ENCODE measurements at places on chromosomes 4 and X.

DNA sequence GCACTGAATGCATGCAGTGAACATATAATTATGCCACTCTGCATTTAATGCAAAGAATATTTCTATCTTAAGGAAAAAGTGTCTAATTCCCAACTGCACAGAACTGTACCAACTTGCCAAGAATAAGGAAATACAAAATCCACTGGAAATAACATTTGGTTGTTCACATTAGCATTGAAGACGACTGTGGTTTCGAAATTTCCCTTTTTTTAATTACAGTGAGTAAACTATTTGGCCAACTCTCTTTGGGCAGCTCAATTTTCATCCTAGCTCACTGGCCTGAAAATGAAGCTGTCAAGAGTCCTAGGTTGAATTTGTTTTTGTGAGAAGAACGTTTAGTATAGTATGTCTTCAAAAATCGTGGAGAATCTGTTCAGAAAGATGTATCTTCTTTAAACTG lies 81.6 kb upstream of the MID1 start:
- DNase-seq = no peak

GRCh38 chr4:8328866-8329559 lies 59.5 kb downstream of the HTRA3 start:
- DNase-seq = no peak

GRCh38 chr4:173457893-173458292 lies 59.0 kb upstream of the SCRG1 start:
- no peak for DNase-seq

DNA sequence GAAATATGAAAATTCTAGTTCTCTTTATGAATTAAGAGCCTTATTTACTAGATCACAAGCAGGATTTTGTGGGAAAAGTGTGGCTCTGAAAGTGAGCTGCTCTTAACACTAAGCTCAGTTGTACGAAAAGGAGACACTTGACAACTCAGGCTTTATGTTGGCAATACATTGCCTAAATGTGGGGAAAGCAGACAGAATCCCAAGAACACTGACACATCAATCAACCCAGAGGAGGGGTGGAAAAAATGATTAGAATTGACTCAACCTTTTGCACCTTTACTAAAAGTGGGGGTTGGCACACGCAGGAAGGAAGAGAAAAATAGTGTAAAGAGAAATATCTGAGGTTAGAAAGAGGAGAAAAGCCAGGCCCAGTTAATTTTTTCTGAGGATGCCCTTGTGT lies 61.6 kb downstream of the CHST7 start:
- DNase-seq = no peak

- no peak for DNase-seq
These were observed 233.3 kb downstream of the NDST4 start for GRCh38 chr4:114879916-114880669.

GRCh38 chrX:71992711-71993110 lies 82.1 kb downstream of the NHSL2 start:
- peak; percentile 41 for DNase-seq

DNA sequence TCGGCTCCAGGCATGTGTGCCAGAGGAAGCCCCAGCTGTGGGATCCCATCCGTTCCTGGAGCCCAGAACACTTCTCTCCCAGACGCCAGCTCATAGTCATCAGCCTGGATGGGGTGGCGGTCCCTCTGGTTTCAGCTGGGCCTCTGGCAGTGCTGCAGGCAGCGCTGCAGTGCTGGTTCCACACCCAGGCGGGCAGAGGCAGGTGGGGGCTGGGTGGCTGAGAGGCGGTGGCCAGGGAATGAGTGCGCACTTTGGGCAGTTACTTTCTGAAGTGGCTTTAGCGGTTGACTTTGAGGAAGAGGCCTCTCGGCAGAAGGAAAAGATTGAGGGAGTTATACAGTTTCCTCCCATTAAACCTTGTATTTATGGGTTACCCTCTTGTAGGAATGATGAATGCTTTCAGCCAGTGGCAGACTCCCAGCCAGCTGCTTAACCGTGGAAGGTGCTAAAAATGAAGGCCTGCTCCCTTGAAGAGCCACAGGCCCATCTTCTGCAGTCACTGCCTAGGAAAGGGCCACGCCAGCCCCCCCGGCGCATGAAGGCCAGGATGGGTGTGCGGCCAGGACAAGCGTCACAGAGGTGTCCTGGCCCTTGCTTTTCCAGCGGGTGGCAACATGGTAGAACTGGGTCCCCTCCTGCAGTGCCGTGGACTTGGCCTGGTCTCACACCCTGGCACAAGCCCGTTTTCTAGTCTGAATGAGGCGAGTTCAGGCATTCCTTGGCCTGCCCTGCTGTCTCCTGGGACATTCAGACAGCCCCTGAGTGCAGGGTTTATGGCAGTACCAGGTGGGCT lies 9.9 kb downstream of the TADA2B start:
- DNase-seq = peak; percentile 31

DNA sequence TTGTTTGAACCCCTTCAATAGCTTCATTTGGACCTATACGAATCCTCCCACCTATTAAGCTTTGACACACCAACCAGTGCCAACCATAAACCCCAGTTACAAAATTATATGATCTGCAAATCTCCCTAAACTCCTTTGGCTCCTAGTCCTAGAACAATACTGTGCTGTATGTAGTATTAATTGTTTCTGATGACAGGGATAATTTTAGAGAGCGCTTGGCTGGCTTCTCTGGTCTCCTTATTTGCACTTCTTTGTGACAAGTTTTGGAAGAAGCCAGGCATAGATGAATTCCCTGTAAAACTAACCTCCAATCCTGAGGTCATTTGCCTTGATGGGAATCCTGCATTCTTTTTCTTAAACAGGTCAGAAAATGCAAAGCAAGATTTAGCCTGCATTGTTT lies 433.0 kb downstream of the PPARGC1A start:
- no peak for DNase-seq

- DNase-seq = no peak
These were observed 74.3 kb upstream of the ANXA3 start for GRCh38 chr4:78477276-78477675.

DNA sequence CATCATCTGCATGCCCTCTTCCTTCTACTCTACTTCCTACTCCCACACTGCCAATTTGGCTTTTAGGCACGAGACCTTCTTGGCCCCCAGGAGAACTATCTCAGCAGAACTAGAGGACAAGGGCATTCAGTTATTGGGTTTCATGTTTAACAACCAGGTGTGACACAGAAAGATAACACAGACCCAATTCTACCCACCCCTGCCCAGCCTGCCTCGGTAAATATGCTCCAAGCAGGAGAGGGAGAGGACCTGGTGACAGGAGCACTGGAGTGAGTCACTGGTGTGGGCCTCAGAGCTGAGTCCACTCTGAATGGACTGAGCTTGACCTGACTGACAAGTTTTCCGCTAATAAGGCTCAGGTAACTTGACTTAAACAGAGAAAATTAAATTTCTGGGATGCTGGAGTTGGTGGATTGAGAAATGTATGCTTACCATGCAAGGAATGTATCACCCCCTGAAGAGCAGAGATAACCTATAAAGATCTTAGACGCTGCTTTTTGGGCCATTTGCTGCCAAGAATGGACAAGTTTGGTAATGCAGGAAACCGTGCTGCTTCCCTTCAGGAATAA lies 52.5 kb downstream of the CASP3 start:
- DNase-seq = no peak

DNA sequence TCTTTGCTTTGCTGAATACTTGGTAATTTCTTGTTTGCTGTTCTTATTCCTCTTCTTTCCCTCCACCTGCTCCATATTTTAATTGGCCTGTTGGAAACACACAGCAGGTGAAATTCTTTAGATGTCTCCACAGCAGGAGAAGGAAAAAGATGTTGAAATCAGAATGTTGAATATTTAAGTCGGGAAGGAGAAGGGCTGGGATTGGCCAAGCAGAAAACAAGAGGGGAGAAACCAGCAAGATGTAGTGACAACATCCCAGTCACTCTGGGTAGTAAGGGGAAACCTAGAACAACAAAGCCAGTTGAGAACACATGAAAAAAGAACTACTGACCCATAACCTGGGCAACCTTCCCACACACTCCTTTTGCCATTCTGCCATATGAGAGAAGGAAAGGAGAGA lies 37.3 kb upstream of the STAG2 start:
- no peak for DNase-seq

- peak; percentile 8 for DNase-seq
These were observed 77.1 kb downstream of the ZFYVE28 start for GRCh38 chr4:2341261-2341841.

DNA sequence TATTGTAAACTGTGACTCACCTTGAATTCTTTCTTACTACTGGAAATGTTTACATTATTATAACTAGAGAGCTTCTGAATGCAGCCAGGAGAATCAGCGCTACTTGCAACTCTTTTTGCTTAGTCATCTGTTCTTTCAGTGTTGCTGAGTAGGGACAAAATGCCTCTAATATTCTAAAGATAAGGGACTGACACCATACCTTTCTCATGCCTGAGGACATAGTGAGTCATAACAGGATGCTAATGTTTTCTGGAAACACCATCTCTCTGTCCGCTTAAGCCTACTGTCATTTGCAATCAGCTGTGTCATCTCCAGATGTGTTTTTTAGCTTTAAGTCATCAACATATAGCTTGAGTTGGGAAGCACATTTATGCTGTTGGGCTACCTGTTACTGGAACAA lies 108.3 kb downstream of the QRFPR start:
- no peak for DNase-seq

DNA sequence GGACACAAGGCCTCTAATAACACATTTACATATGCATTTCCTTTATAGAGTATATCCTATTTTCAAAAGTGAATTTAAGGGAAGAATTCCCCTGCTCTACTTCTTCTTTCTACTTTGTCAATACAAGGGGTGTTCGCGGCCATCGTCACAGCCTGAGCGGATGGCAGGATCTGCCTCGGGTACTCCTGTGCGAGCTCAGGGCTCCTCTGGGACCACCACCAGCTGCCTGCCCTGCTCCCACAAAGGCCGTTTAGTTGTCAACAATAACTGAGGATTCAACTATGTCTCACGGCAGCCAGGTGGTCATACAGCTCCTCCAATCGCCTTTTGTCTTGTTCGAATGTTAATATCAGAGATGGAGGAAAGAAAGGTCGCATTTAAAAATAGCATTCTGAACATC lies 228.2 kb upstream of the TENM3 start:
- DNase-seq = no peak

DNA sequence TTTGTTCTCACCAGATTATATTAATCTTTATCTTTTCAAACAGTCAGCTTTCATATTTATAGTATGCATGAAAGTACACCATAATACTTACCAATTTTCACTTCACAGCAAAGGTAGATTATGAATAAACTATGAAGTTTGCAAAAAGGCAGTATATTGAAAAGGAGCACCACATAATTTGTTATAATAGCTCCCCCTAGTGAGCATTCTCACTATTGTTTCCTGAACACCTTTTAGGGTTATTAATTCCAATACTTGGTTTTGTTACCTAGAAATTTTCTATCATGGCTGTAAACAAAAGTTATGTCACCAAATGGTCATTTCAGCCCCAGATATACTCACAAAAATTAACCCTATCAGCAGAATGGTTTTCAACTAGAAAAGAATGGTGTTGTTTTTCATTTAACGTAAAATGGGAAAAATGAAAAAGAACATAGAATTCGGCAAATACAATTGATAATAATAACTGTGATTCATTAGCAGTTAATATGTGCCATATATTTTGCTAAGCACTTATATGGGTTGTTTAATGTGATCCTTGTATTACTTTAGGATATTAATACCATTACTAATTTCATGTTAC lies 30.2 kb upstream of the NKX6-1 start:
- DNase-seq = no peak

Measured in stimulated activated naive CD8-positive, alpha-beta T cell treated with anti-CD3 and anti-CD28 coated beads, Interleukin-15, amount 100 ng/mL, for 72 hours (primary cell).